Sigmoid colon (tissue), 7 donors: ENCODE measurements at places on chromosomes 2 and 18. TPM values are rescaled to one million over a fixed set of nuclear protein-coding genes. Genes with fewer than 3 reads are reported as not detected.
A peak's percentile ranks its signal among the peaks of the same experiment; 100 is the strongest.

DNA sequence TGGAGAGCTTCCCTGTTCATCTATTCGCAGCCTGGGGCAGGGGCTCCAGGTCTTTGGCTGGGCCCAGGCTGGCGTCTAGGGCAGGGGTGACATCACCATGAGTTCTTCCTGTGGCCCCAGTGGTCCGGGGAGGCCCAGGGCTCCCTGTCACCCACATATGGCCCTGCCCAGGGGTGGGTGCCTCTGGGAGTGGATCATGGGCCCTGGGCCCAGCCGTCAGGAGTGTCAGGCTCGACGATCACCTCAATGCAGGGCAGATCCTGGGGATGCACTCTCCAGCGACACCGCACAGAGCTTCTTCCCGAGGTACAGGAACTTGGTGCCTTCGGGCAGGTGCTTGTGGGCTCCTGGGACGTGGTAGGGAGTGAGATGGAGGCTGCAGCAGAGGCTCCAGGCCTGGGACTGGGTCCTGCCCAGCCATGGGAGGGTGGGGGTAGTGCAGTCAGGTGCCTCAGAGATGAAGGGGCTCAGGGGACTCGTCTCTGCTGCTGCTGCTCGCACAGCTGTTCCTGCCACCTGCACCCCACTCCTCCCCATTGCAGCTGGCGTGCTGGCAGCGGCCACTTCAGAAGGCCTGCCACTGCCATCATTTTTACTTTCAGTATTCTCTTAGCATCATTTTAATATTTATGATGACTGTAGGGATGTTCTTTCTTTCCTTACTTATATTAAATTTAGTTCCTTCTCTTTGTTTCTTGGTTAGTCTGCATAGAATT lies 196.0 kb upstream of the VRK2 start:
- no peaks in the 10 kb centered on the region for H3K4me1 ChIP-seq
- H3K36me3 ChIP-seq = no peaks in the 10 kb centered on the region
- no peak for DNase-seq
- no peaks in the 10 kb centered on the region for H3K27me3 ChIP-seq

DNA sequence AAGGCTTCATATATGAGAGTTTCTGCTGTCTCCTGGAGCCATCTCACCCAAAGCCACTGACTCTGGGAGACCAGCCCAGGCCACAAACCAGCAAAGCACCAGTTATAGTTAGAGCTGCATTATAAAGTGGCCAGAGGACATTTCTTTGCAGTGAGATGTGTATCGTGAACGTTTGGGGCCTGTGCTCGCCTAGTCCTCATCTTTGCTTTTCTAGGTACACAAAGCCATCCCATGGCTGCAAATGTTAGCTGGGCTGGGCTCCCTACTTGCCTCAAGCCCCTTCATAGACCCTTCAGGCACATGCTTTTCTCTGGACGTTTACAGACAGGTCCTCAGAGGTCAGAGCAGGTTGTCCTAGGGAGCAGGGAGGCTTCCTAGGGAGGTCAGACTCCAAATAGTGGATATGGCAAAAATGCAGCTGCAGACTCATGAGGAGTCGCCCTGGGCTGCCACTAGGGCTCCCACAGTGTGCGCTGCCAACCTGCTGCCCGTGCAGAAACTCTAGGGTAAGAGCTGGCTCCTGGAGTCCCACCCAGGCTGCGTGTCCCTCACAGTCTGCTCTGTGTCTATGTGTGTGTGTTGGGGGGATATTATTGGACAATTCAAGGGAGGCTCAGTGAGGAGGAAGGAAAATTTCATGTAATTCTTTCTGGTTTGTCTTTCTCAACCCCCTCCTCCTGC lies 141.0 kb downstream of the RPIA start:
- no peak for DNase-seq
- no peak overlapping the region for H3K4me3 ChIP-seq
- peaks cover 4% of the 10 kb centered on the region for H3K27me3 ChIP-seq
- no peaks in the 10 kb centered on the region for H3K36me3 ChIP-seq
- H3K4me1 ChIP-seq = no peaks in the 10 kb centered on the region

GRCh38 chr2:69745035-69745434 lies 3.1 kb downstream of the ANXA4 start:
- H3K27ac ChIP-seq = no peak overlapping the region
- no peaks in the 10 kb centered on the region for H3K36me3 ChIP-seq
- no peak for DNase-seq
- H3K4me3 ChIP-seq = no peak overlapping the region
- peaks cover 14% of the 10 kb centered on the region for H3K4me1 ChIP-seq
- no peaks in the 10 kb centered on the region for H3K27me3 ChIP-seq

Gene MATN3
- 0.71 TPM for total RNA-seq

DNA sequence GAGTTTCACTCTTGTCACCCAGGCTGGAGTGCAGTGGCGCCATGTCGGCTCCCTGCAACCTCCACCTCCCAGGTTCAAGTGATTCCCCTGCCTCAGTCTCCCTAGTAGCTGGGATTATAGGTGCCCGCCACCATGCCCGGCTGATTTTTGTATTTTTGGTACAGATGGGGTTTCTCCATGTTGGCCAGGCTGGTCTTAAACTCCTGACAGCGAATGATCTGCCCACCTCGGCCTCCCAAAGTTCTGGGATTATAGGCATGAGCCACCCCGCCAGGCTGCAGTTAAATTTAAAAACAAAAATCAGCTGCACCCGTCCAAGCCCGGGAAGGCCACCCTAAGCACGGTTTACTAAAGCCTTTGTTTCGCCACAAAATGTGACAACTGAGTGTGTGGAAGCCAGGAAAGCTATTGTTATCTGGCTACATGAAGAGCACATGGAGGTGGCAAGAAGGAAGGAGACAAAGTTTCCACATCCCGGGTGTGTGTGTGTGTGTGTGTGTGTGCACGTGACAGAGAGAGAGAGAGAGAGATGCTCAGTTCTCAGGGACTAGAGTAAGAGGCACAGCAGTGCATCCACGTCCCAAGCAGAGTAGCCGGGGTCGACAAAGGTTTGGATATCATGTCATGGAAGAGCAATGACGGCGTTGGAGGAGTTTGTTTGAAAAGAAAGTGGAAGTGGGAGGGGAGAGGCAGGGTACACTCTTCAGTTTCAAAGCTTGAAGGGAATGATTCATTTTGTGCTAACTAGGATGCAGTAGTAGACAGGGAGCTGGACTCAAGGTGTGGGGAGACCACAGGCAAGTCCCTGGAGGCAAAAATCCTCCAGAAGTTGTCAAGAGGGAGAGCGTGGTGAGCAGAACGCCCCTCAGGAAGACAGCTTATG lies 20.1 kb downstream of the INPP5D start:
- H3K27ac ChIP-seq = no peak overlapping the region
- no peak overlapping the region for H3K4me3 ChIP-seq
- no peaks in the 10 kb centered on the region for H3K4me1 ChIP-seq

DNA sequence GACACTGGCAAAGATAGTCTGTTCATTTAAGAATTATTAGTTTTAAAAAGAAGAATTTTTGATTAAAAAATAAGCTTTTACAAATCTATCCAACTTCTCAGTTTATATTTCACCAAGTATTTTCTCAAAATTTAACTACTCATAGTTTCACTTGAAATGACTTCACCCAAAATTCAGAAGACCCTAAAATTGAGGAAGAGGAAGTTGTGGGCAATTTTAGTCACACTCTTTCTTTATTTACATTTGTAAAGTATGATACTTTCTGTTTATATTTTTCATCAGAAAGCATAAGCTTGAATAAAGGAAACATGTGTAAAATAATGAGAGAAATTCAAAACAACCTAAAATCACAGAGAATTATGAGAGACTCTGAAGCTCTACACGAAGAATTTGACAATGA lies 278.8 kb upstream of the MEIS1 start:
- H3K4me3 ChIP-seq = no peak overlapping the region
- H3K4me1 ChIP-seq = no peaks in the 10 kb centered on the region
- no peaks in the 10 kb centered on the region for H3K27me3 ChIP-seq
- H3K36me3 ChIP-seq = no peaks in the 10 kb centered on the region
- DNase-seq = no peak
- H3K27ac ChIP-seq = no peak overlapping the region

- peak overlapping the region; percentile 84 for H3K4me3 ChIP-seq
- H3K4me1 ChIP-seq = peaks cover 20% of the 10 kb centered on the region
Measured at GRCh38 chr2:206083602-206084438, 2.2 kb downstream of the INO80D start.

Gene LCT
- total RNA-seq = not detected

DNA sequence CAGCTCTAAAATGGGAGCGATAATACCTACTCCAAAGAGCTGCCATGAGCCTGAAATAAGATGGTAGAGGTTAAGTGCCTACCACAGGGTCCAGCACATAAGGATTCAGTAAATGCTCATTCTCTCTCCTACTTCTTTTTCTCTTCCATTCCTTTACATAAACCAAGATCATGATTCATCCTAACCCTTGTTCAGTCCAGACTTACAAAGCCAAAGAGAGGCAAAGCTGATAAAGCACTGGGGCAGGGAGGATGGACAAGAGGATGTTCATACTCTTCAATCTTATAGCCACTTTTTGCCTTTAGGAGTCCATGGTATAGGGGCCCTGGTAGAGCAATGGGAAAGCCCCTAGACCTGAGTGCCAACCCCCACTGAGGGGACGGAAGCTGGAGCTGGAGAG lies 75.6 kb upstream of the PKDCC start:
- no peaks in the 10 kb centered on the region for H3K36me3 ChIP-seq
- no peak overlapping the region for H3K4me3 ChIP-seq
- H3K27ac ChIP-seq = no peak overlapping the region
- H3K4me1 ChIP-seq = peaks cover 10% of the 10 kb centered on the region

Gene CDH19
- 45.1 TPM for total RNA-seq

- H3K4me3 ChIP-seq = no peak overlapping the region
- H3K27me3 ChIP-seq = no peaks in the 10 kb centered on the region
- DNase-seq = no peak
- H3K27ac ChIP-seq = no peak overlapping the region
Measured at GRCh38 chr2:216508229-216508628, 9.6 kb downstream of the RPL37A start.

- H3K36me3 ChIP-seq = no peaks in the 10 kb centered on the region
- no peak overlapping the region for H3K4me3 ChIP-seq
- DNase-seq = no peak
Measured at GRCh38 chr2:100592226-100592625, 29.4 kb downstream of the PDCL3 start.

Gene CCDC68
- total RNA-seq = 5.5 TPM

DNA sequence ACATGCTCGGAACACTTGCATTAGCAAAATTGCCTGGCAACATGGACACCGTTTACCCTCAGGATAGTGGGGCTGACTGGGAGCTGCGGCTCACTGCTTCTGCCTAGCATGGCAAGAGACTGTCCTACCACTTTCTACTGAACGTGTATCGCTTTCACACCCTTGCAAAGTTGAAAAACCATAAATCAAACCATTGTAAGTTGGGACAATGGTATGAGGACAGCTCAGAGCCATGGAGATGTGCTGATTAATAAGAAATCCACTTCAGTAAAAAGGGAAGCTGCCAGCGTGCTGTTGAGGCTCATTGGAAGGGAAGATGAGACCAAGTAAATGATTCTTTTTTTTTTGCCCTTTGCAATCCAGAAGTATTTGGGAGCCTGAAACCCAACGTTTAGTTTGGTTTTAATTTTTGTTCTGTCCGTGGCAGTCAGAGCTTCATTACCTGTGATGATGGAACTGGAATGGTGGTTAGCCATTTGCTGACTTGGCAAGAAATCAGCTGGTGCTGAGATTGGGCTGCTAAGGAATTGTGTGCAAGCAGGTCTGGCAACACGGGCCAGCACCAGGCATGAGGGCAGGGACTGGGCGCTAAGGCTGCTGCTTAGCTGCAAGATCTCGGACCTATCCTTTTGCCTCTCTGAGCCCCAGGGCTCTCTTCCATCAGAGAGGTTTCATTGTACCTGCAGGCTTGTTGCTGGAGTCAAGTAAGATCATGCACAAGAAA lies 75.5 kb upstream of the HS6ST1 start:
- no peaks in the 10 kb centered on the region for H3K27me3 ChIP-seq
- H3K4me1 ChIP-seq = peaks cover 7% of the 10 kb centered on the region
- no peaks in the 10 kb centered on the region for H3K36me3 ChIP-seq
- H3K4me3 ChIP-seq = no peak overlapping the region
- DNase-seq = no peak

DNA sequence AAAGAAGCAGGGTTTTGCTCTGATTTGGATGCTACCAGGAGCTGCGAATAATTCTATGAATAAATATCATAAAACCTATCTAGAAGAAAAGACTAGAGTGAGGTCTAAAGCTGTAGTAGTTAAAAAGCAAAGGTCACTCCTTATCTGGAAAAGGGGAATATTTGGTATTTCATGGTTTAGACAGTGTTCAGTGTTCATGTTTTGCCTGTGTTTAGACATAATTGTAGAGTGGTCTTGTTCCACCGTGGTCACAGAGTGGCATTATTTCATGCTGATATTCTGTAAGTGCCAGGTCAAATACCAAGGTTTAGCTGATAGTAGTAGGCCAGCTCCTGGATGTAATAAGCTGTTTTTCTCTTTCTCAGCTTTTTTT lies 10.8 kb downstream of the SPAST start:
- H3K36me3 ChIP-seq = no peaks in the 10 kb centered on the region
- no peak overlapping the region for H3K4me3 ChIP-seq
- no peaks in the 10 kb centered on the region for H3K4me1 ChIP-seq
- no peak overlapping the region for H3K27ac ChIP-seq
- DNase-seq = no peak

Gene SPR
- 40.2 TPM for total RNA-seq

GRCh38 chr2:96508521-96509113 lies 3.5 kb upstream of the NEURL3 start:
- no peak overlapping the region for H3K27ac ChIP-seq
- no peaks in the 10 kb centered on the region for H3K27me3 ChIP-seq
- no peak for DNase-seq
- H3K36me3 ChIP-seq = no peaks in the 10 kb centered on the region

Gene LIPG
- total RNA-seq = under 0.01 TPM

- no peak overlapping the region for H3K27ac ChIP-seq
- no peaks in the 10 kb centered on the region for H3K4me1 ChIP-seq
Measured at GRCh38 chr2:21379140-21379539, 255.4 kb downstream of the TDRD15 start.

DNA sequence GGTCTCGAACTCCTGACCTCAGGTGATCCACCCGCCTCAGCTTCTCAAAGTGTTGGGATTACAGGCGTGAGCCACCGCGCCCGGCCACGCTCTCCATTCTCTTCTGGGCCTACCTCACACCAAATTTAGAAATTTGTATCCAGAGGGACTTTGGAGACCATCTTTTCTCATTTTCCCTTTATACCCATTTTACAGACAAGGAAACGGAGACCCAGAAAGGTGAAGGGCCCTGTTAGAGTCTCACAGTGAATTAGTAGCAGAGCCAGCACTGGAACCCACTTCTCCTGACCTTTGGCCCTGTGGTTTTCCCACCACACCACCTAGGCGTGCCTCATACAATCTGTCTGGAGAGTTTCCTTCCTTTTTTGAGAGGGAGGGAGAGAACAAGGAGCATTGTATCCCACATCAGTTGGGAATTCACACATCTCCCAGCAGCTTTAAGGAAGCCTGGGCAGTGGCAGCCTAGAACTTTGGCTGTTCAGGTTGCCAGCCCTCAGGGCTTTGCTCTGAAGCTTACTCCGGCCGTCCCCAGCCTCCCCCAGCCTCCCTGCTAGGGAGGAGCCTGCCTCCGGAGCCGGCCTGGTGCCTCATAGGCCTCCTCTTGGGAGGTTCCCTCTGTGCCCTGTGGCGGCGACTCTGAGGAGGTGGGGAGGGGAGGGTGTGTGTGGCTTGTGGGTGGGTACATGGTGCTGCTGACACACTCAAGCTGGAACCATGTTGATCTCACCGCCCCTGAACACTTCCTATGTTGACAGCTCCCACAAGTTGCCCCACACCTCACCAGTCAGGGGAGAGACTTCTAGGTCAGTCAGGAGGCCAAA lies 13.8 kb downstream of the FOSL2 start:
- H3K36me3 ChIP-seq = peaks cover 76% of the 10 kb centered on the region
- H3K4me1 ChIP-seq = peaks cover 57% of the 10 kb centered on the region
- DNase-seq = peak; percentile 73
- H3K27ac ChIP-seq = peak overlapping the region; percentile 63
- no peaks in the 10 kb centered on the region for H3K27me3 ChIP-seq

- no peak for DNase-seq
- no peaks in the 10 kb centered on the region for H3K36me3 ChIP-seq
- no peaks in the 10 kb centered on the region for H3K27me3 ChIP-seq
- no peak overlapping the region for H3K4me3 ChIP-seq
- H3K27ac ChIP-seq = no peak overlapping the region
Measured at GRCh38 chr2:137223722-137224121, 458.4 kb downstream of the THSD7B start.
